ENCODE measurements at places on chromosomes 6 and 20.

DNA sequence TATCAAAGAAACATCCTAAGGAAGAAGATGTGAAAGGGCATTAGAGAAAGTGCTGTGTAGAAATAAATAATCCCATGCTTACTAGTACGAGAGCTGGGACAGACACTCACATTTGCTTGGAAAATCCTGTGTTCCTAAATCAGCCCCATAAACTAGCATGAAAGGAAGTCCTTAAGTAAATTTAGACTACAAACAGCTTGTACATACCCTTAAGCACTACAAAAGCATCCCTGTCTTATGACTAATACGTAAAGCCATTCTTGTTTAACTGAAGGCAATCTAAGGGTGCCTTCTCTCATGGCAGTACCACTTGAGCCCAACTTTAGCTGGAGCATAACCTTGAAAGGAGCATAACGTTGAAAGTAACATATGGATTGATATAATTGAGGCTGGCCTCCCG lies 15.4 kb upstream of the FOXQ1 start:
- DNase-seq, result no peak

DNA sequence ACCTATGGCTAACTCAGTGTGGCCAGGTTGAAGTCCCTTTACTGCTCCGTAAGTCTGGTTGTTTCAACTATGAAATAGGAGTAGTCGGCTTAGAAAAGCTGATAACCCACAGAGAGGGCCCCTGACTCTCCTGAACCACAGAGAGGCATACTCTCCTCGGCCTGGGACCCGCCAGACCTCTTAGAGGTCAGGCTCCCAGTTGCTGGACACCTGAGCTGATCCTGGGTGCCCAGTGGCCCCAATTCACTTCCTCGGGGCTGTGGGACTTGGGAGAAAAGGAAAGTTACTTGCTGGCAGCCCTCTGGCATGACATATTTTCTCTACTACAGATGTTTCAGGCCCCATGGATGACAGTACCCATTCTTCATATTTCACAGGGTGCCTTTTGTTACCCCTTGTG lies 34.2 kb upstream of the EYA4 start:
- DNase-seq, result no peak

GRCh38 chr20:43844778-43845614 lies 69.7 kb upstream of the TOX2 start:
- DNase-seq, result no peak

GRCh38 chr6:30238178-30238795 lies 25.1 kb upstream of the TRIM26 start:
- no peak for DNase-seq

DNA sequence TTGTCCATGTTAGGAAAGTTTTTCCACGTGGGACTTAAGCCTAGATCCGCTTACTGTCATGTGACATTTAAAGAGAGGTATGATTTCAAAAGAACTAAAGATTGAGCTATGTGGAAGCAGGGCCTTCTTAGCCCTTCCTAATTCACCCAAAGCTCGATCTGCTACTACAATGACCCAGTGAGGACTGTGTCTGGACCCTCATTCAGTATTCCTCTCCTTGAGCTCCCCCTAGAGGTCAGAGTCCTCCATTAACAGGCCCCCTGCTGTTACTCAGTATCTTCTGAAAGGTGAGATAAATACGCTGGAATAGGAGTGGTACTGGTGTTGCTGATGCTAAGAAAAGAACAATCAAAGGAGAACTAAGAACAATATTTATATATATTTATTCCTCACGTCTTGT lies 414.0 kb downstream of the GJA1 start:
- peak; percentile 30 for DNase-seq

GRCh38 chr6:7313505-7314165 lies 636 bp upstream of the SSR1 start:
- no peak for DNase-seq

Data from stimulated activated CD4-positive, alpha-beta T cell treated with anti-CD3 and anti-CD28 coated beads, Interleukin-1b, Interleukin-23, amount 100 ng/mL, for 48 hours (primary cell).